ENCODE measurements at places on chromosomes 6 and 20. TPM values are rescaled to one million over a fixed set of nuclear protein-coding genes. Genes with fewer than 3 reads are reported as not detected.

GRCh38 chr20:31475472-31476293 lies 595 bp downstream of the REM1 start:
- H3K27me3 ChIP-seq = peaks cover 34% of the 10 kb centered on the region
- peaks cover 6% of the 10 kb centered on the region for H3K4me1 ChIP-seq
- H3K4me3 ChIP-seq = no peak overlapping the region
- H3K27ac ChIP-seq = no peak overlapping the region
- no peaks in the 10 kb centered on the region for H3K36me3 ChIP-seq
- DNase-seq = no peak

DNA sequence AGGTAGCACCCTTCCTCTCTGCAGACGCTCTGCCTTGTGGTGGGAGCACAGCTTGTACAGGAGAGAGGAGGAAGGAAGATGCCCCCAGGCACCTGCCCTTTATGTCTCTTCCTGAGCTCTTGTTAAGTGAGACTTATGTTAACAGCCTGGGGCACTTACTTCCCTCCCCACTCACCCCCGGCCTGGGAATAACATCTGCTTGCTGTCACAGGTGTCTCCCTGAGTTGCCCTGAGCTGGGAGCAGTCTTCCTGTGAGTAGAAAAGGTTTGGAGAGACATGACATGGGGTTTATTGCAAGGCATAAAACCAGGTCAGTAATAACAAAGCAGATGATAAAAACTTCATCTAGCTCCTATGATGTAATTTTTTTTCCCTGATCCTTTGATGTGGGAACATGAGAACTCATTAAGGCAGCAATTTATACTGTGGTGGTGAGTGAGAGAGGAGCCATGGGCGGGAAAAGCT lies 1.9 kb downstream of the SSTR4 start:
- no peak for DNase-seq
- H3K27ac ChIP-seq = no peak overlapping the region
- H3K36me3 ChIP-seq = no peaks in the 10 kb centered on the region
- H3K4me1 ChIP-seq = no peaks in the 10 kb centered on the region
- no peak overlapping the region for H3K4me3 ChIP-seq

DNA sequence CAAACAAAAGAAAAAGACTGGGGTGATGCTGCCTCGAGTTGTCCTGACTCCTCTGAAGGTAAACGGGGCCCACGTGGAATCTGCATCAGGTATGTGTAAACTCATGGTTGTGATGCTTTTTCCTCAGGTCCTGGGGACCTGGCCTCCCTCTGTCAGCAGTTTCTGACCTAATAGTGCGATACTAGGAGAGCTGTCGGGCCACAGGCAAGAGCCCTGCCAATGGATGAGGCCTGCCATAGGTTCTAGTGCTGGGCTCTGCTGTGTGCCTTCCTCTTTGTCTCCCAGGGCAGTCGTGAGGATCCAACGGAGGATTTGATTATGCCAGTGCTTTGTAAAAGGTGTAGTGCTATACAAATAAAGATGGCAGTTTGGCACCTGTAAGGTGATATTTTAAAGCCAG lies 71.2 kb downstream of the ASXL1 start:
- DNase-seq = no peak
- no peaks in the 10 kb centered on the region for H3K27me3 ChIP-seq
- H3K27ac ChIP-seq = no peak overlapping the region
- no peaks in the 10 kb centered on the region for H3K4me1 ChIP-seq

GRCh38 chr6:143940011-143940597 lies 68.0 kb downstream of the PLAGL1 start:
- H3K27me3 ChIP-seq = peaks cover 3% of the 10 kb centered on the region
- H3K4me1 ChIP-seq = peaks cover 6% of the 10 kb centered on the region
- peak; percentile 47 for DNase-seq
- no peak overlapping the region for H3K4me3 ChIP-seq

DNA sequence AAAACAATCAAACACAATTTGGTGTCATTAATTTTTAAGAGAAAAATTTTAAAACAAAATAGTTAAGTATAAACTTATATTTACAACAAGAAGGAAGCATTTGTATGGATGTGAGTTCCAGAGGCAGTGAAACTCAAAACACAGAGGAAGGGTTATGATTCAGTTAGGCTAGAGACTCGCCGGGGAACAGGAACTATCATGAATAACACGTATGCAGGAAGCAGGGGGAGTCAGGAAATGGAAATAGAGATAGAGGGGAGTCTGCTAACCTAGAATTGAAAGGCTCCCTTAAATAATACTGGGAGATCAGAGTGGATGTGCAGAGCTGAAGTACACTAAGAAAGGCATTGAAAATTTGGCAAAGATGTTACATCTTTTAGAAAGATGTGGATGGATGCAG lies 14.2 kb upstream of the HLA-DRB1 start:
- peaks cover 10% of the 10 kb centered on the region for H3K36me3 ChIP-seq
- DNase-seq = no peak

GRCh38 chr6:26195376-26195923 lies 108.2 kb downstream of the HFE start:
- peak overlapping the region; percentile 97 for H3K27ac ChIP-seq
- peaks cover 37% of the 10 kb centered on the region for H3K4me1 ChIP-seq
- H3K4me3 ChIP-seq = peak overlapping the region; percentile 97
- no peaks in the 10 kb centered on the region for H3K27me3 ChIP-seq

- H3K36me3 ChIP-seq = no peaks in the 10 kb centered on the region
- no peak overlapping the region for H3K27ac ChIP-seq
- H3K4me1 ChIP-seq = peaks cover 5% of the 10 kb centered on the region
- no peak overlapping the region for H3K4me3 ChIP-seq
Observed at GRCh38 chr6:37122861-37123260, 47.1 kb upstream of the PIM1 start.

DNA sequence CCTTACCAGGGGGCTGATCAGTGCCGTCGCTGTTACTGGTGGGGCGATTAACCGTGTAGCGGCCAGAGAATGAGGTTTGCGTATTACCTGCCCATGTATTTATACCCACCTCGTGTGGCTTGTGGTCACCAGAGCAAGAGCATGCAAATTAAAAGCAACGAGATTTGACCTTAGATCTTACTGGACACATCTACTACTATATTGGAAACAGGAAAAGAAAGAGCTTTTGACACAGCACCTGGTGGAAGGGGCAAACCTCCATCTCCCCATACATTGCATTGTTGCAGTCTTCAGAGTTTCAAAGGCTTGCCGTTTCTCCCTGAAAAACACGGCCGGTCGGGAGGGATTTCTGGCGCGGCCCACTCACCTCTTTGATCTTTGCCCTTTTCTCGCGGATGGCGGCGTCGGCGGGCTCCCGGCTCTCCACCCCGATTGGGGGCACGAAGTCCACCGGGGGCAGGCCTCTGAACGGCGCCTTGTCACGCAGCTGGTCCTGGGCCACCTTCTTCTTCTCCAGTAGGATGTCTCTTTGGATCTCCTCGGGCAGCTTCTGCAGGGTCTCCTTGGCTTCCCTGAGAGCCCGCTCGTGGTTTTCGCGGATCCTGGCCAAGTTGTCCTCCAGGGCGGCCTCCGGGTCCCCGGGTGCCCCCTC lies 1.3 kb downstream of the MAN1A1 start:
- H3K27ac ChIP-seq = peak overlapping the region; percentile 82
- peaks cover 57% of the 10 kb centered on the region for H3K4me1 ChIP-seq
- H3K36me3 ChIP-seq = peaks cover 51% of the 10 kb centered on the region

DNA sequence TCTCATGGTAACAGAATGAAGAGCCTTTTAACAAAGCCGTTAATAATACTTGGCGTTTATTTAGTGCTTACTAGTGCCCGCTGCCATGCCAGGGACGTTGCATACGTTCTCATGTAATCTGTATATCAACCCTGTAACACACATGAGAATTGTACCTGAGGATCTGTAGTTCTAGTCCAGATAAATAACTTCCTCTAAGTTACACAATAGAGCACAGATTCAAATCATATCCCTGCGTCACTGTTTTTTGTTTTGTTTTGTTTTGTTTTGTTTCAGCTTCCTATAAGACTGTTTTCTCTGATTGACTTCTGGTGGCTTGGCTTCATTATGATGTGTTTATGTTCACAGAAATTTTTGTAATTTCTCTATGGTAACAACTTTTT lies 553 bp downstream of the ZSCAN16 start:
- H3K27me3 ChIP-seq = no peaks in the 10 kb centered on the region
- H3K4me1 ChIP-seq = peaks cover 36% of the 10 kb centered on the region
- peak overlapping the region; percentile 92 for H3K4me3 ChIP-seq

Gene CST4
- total RNA-seq = not detected

Gene SPDEF
- total RNA-seq = 0.09 TPM
